ENCODE measurements at places on chromosomes 5 and 9.

DNA sequence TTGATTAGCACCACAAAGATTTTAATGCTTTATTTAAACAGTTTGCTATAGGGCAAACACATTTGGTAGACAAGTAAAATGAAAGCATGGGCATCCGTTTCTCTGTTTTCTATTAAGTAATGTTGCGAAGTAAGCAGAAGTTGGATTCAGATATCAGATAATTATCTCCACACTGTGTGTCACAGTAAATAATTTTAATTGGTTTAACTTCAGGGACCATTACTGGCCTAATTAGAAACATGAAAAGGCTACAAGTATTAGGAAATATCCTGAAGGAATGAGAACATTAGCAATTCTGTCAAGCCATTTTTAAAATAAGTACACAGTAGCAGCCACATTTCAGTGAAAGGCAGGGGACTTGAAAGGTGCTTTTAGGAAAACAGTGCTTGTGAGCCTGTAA lies 975.4 kb downstream of the NR2F1-AS1 start:
- DNase-seq: no peak

DNA sequence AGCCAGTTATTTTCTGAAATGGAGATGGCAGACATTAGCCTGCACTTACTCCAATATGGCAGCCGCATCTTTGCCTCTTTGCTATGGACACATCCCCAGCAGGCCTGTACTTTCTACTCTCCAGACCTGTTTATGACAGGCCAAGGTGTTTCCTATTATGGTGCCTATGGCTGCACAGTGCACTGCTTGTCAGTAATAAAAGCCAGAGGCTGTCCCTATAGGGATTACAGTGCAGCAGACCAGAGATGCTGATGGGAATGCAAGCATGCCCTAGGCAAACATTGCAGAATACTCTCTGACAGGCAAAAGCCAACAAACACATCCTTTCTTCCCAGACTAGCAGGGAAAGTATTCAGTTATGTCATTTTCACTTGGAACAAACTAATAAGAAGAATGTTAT lies 442.9 kb downstream of the RAB3C start:
- no peak for DNase-seq

DNA sequence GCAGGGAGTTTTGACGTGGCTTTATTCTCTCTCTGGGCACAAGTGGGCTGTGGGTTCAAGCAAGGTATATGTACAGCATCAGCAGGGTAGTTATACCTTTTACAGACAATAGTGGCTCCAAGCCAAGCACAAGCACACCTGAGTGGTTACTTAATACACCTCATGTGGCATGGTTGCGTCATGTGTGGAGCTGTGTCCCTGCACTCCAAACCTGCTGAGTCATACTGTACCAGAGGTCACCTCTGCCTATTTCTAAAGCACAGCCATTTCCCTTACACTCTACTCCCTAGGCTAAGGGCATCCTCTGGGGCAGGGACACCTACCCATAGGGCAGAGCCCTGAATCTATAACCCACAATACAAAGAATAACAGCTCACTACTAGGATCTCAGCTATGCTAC lies 147.3 kb downstream of the OSTF1 start:
- DNase-seq: no peak

- no peak for DNase-seq
These were observed 59.1 kb upstream of the SH3GL2 start for GRCh38 chr9:17519761-17520160.

DNA sequence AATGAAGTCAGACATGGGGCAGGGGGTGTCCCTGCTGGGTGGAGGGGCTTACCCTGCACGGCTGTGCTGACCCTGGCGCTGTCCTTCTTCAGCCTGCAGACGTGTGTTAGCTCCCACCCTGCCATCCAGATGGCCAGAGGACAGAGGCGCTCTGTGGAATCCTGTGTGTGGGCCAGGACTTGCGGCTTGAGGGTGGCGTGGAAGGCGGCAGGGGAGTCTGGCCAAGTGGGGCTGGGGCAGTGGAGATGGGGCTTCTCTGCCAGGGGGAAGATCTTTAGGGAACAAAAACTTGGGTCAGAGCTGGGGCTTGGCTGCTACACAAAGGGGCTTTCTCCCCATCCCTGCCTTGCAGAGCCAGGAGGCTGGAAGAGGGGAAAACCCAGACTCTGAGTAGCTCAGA lies 46.5 kb upstream of the SYNPO start:
- no peak for DNase-seq

DNA sequence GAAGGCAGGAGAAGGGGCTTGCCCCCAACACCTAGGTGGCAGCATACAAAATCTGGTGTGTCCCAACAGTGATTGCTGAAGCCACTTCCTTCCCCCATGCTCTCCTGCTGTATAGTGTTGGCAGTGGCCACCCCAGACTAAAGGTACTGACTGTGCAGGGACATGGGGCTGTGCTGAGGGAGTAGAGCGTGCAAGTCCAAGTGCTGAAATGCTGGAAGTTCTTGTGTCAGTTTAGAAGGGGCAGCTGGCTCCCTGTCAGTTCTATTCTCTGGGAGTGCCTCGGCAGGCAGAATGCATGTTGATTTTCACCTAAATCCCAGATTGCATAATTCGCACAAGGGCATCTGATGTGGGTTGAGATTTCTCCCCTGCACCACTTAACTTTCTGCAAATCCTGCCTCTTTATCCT lies 68.6 kb downstream of the GDNF start:
- peak; percentile 38 for DNase-seq

GRCh38 chr5:6461793-6462650 lies 13.4 kb downstream of the UBE2QL1 start:
- DNase-seq: no peak

- DNase-seq: no peak
These were observed 5.0 kb upstream of the RHOBTB3 start for GRCh38 chr5:95725937-95726810.

GRCh38 chr9:6382681-6383080 lies 30.3 kb upstream of the UHRF2 start:
- no peak for DNase-seq

DNA sequence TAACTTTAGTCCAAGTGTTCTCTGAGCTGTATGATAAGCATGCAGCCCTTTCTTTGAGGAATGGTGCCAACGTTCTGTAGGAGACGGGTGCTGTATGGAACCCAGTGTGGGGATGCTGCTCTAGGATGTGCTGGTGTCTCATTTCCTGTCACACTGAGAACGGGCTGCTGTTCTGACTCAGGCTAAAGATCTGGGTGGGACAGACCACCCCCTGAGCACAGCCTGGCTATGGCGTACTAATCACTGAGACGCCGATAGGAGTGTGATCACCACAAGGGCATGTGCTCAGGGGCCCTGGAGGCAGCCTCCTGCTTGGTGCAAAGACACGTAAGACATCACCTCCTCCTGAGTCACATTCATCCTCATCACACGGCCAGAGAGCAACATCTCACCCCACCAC lies 240.4 kb downstream of the IRX2 start:
- no peak for DNase-seq

- no peak for DNase-seq
These were observed 5.7 kb upstream of the S1PR3 start for GRCh38 chr9:88985616-88986015.

- DNase-seq: no peak
These were observed 1.1 kb downstream of the ALDH1A1 start for GRCh38 chr9:72951520-72952380.

- DNase-seq: no peak
These were observed 32.5 kb downstream of the JAKMIP2 start for GRCh38 chr5:147750065-147750464.

GRCh38 chr9:71760901-71761300 lies 7.4 kb downstream of the CEMIP2 start:
- no peak for DNase-seq

DNA sequence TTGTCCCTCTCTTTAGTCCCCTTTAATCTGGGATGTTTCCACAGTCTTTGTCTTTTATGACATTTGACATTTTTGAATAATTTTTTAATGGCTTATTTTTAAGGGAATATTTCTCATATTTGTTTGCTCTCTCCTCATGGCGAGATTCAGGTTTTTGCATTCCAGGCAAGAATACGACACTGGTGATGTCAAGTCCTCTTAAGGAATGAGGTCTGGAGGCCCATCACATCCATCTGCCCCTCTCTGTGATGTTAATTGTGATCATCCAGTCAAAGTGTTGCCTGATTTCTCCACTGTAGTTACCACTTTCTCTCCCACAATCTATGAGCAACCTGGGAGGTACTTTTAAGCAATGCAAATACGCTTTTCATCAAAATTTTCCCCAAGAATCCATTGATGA lies 193.2 kb downstream of the MAST4 start:
- no peak for DNase-seq

GRCh38 chr5:58383448-58383847 lies 76.4 kb downstream of the PLK2 start:
- no peak for DNase-seq

- no peak for DNase-seq
These were observed 41.9 kb upstream of the SLC36A1 start for GRCh38 chr5:151405334-151406160.

- no peak for DNase-seq
These were observed 122.3 kb upstream of the CDH10 start for GRCh38 chr5:24767086-24767485.

GRCh38 chr5:35202319-35203111 lies 27.8 kb downstream of the PRLR start:
- no peak for DNase-seq

- no peak for DNase-seq
These were observed 116.4 kb downstream of the SCAMP1 start for GRCh38 chr5:78476795-78477194.

DNA sequence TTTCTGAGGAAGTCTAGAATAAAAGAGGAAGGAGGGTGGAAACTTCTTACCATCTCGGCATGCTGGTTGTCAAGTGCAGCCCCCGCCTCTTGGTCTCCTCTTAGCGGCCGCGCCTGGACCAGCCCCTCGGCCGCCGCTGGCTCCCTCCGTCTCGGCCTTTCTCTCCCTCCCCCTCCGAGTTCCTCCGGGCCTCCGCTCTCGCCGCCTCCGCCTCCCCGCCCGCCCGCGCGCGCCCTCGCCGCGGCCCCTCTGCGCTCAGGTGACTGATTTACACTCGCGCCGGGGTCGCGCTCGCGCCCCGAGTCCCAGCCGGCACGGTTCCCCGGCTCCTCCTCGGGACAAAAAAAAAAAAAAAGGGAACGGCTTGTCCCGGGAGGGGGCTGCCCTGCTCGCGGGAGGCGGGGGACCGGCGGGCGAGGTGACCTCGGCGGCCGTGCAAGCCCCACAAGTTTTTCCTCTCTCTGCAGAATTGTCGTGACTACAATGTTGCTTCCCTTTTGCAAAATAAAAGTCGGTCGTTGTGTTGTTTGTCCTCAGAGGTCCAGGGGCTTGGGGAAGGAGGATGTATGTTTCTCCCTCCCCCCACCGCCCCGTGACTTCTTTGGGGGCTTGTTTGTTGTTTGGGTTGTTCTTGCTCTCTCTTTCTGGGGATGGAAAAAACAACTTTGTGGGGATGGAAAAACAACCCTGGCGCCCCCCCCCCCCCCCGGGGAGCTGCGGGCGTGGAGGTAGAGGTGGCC lies at the start of gene BNC2:
Gene BNC2 (minus strand): TSS at position 75 of the 740 bp plus-strand sequence. CDS start 22 bp downstream, at position 53.
- peak; percentile 63 for DNase-seq

DNA sequence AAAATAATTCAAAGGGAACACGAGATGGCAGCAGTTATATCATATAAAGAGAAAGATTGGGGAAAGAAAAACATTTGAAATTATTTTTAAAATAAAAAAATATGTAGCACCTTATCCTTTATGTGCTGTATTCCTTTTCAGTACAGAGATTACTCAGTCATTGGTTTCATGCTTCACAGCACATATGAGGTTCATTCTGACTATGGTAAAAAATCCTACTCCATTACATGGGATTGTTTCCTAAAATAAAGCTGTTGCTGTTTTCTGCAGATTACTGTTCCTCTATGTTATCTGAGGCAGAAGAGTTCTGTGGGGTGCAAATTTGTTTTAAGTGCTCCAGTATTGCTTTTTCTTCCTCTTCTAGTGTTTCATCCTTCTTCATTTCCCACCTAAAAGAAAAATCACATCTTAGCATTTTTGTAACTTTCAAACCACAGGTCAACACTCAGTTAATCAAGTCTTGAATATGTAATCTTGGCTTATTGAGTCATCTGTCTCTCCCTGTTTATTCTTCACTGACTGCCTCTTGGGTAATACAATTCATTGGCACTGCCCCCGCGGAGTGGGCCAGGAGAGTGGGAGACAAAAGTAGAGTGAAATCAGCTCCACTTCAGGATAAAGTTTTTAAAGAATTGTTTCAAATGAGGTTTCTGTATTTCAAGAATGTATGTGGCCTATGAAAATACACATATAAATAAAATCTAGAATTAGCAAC lies 412.5 kb upstream of the POU5F2 start:
- DNase-seq: no peak

- DNase-seq: no peak
These were observed 310.8 kb upstream of the DMRT1 start for GRCh38 chr9:530681-531080.

DNA sequence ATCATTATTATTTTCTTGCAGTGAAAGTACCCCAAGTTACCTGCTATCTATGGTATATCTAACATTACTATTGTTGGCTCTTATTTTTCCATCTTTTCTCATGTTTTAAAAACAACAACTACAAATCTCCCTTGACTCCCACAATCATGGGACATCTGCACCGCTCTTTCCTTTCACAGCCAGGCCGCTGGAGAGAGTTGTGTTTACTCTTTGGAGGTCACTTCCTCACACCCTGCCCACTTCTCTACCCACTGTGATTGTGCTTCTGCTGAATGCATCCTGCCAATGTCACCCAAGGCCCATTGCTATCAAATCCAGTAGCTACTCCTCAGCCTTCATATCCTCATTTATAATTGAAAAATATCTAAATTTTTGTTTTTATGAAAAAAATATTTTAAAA lies 29.7 kb downstream of the SLC28A3 start:
- no peak for DNase-seq

DNA sequence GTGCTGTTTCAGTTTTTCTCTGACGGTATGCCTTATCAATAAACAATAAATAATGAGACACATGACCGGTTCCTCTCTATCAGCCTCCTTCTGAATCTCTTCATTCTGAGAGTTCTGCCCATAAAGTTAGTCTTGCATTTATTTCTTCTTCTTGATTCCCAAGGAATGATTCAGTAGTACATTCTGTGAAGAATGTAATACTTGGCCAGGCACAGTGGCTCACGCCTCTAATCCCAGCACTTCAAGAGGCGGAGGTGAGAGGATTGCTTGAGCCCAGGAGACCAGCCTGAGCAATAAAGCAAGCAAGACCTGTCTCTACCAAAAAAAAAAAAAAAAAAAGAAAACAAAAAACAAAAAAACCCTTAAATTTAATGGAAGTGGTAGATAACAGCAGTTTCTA lies 53.9 kb downstream of the PAM start:
- no peak for DNase-seq

DNA sequence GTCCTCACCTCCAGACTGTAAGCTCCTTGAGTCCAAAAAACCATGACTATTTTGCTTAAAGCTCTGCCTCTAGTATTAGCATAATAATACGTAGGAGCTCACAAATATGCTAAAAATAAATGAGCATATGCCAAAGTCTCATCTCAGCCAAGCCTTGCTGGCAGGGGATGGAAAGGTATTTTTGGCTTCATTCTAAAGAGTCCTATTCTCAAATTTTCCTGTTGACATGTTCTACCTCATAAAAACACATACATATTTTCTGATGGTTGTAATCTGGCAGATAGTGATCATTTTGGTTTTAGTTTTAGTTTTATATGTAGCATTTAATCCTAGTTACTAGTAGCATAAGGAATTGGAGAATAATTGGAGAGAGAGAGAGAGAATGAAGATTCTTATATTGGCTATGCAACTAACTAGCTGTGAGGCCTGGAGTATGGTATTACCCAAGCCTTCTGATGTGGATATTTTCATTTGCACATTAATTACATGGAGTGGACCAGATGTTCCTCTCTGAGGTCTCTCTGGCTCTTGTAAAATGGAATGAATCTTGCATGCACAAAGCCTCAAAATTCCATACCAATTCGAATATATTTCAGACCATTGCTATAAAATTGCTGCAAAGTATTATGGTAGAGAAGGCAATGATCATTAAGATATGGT lies 55.8 kb downstream of the PIP5K1B start:
- no peak for DNase-seq
